ENCODE measurements at places on chromosomes 12 and 14.

- DNase-seq: no peak
These were observed 3.6 kb downstream of the NXPH4 start for GRCh38 chr12:57219993-57220754.

DNA sequence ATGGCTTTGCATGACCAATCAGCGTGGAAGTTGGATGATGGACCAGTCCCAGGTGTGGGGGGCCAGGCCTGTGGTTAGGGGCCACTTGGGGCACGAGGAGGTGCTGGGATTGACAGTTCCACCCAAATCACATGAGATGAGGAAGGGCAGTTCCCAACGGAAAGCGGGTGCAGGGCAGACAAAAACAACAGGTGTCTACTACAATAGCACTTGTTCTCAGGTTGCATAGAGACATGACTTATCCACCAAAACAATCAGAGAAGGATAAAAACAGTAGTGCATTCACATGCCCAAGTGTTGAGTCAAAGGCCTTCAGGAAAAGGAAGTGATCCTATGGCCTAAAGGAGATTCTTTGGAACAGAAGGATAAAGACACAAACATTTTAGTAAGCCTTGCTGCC, 14.6 kb upstream of the EIF2B2 start:
- DNase-seq: no peak

DNA sequence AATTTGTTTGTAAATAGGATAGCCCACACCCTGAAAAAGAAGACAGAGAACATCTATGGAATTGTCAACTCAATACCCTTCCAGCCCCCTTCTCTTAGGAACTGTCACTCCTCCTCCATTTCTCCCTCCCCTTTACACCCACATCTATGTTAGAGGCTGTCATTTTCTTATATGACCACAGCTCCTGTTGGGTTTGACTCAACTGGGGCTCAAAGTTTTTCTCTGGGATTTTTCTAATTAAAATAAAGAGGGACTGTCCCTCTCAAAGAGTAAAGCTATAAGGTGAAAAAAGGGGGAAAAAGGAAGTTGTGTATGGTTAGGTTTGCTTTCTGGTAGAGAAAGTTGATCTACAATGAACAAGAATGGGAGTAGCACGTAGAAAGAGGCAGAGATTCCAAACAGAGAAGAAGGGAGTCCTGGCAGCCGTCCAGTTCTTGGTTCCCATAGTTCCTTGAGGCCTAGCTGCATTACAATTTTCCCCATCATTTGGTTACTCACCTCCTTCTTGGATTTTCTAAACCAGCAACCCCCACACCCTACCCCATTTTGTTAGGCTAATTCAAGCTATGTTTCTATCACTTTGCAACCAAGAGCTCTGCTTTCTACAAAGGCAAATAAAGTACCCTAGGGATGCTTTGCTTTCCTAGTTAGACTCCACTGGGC, 44.3 kb upstream of the STK38L start:
- DNase-seq: no peak

DNA sequence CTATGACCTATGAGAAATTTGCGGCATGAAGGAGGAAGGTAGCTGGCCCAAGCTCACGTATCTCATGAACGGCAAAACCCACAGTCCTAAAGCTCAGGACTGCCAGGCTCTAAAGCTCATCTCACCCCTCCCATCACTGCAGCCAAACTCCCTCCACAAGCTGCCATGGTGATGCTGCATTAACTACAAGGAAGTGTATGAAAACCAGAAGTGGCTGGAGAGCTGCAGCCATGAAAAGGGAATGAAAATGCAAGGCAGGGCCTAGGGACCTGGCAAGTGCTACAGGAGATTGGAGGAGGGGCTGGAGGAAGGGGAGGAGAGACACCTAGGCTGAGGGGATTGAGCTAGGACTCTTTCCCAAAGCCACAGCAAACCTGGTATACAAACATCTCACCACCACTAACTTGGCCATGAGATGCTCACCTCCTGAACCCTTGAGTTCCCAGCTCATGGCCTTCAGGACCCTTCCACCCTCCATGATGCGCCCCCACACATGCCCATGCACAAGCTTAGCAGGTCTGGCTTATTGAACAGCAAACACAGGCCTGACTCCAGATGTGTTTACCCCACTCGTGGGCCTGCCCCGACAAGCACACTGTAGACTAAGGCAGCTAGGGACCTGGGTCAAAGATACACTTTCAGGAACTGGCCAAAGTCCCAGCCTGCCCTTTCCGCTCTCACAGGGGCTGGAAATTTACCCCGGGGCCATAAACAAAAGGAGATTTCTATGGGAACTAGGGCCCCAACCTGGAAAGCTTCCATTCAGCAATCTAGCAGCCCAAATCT, 42.0 kb downstream of the LTBP2 start:
- no peak for DNase-seq

DNA sequence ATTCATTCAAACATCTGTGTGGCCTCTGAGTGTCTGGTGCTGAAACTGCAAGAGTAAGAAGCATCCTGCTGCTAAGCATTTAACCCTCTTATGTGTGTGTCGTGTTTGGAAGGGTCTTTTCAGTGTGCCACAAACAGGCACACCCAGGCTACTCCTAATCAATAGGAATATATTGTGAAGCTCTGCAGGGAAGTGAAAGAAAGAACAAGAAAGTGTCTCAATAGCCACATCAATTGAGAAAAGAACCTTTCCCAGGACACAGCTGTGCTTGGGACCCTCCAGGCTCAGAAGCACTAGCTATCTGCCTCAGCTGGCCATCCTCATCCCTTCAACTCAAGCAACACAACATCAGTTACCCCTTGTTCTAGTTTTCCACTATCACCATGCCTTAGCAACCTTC, 13.4 kb upstream of the KRAS start:
- no peak for DNase-seq

DNA sequence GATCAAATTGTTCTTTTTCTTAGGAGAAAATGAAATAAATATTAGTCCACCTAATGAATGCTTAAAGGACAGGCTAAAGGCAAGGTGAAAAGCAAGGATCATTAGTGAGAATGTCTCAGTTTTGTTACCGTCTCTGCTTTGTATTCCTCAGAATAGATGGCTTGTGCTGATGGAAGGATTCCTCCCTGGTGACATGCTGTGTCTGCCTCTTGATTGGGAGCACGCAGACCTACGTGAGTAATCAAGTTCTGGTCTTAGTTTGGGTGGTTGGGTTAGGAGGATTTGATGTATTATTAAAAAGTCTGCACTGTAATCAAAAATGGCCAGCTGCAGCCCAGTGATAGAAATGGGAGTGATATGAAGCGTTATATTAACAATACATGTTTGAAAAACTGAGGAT, 78.8 kb upstream of the RTL1 start:
- DNase-seq: no peak

DNA sequence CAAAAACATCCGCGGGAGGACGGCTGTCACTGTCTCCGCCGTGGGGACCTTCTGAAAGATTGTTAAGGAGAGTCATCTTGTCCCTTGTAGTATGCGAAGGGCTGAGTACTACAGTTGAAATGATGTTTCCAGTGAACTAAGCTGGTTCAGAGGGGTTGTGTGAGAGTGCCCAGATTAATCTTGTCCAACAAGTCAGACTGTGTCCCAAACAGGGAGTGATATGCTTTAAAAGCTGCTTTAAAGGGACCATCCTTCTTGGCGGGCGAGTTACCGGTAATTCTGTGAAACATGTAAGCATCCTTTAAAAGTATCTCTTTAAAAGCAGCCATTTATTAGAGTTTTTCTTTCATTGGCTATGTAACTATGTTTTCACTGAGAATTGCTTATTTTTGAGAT, 1.1 kb downstream of the WDR20 start:
- DNase-seq: no peak

- no peak for DNase-seq
These were observed 2.9 kb downstream of the SLC6A12 start for GRCh38 chr12:211142-211465.

DNA sequence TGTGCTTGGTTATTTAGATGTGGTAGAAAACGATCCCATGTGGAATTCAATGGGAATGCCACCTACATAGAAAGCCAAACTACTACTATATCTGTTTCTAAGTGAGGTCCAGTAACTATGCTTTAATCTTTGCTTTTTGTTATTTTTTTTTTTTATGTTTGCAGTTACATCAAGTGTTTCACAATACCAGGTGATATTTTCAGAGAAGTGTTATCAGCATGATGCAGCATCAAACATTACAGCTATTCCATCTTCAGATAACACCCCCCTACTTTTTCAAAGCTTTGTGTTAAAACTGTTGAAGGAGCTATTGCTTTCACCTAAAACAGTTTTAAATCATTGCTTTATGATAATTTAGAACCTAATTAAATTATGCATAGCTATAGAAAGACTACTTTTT, 163.8 kb upstream of the SLC16A7 start:
- DNase-seq: no peak

DNA sequence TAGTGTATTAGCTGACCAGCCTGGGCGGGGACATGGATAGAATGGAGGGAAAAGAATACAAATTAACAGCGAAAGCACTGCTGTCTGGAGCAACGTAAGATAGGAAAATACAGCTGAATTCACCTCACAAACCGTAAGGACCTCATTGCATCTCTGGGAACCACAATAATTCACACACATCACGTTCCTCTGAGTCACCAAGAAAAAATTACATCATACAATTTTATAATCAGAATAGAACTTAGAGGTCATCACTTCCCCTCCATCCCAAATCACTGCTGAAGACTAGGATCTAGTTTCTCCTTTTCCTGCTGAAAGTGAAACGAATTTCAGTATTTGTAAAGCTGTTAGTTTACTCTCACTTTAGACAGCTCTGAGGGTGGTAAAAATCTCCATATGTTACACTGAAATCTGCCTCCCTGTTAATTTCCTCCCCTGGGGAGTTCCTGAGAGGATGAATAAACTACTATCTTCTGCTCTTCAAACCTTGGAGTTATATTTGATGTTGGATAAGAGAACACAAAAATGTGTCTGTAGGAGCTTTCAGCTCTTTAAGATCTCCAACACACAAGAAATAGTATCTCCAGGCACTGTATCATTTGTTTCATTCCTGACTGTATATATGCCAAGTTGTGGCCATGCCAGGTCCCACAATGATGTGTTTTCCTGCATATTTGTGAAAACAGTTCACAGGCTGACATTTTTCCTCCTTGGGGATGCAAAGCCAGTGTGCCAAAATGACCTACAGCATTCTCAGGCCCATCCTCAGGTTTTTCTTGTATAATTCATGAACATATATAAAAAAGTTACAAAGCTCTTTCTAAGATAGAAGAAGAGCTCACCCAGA, 63.8 kb upstream of the SSTR1 start:
- DNase-seq: no peak

GRCh38 chr14:100692859-100693558, 33.7 kb upstream of the DLK1 start:
- no peak for DNase-seq

- DNase-seq: no peak
These were observed 252.6 kb downstream of the ACSS3 start for GRCh38 chr12:81330480-81330879.

DNA sequence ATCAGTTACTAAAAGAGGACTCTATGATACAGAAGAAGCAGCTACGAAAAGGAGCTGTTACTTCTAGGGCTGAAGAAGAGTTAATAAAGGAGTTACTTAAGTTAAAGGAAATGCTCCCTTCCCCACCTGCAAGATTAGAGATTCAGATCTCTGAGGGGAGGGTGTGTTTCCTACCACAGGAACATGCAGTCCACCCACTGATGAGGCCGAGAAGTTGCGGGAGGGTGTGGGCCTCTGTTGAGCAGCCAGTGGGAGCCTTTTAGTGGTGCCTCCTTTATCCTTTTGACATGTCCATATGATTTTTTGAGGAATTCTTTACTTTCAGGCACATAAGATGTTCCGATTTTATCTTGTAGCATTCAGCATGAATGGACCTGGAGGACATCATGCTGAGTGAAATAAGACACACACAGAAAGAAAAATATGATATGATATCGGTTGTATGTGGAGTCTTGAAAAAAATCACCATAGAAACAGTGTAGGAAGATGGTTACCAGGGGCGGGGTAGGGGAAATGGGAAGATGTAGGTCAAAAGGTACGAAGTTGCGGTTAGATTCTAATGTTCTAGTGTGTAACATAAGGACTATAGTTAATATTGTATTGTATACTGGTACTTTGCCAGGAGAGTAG, 4.4 kb upstream of the M6PR start:
- peak; percentile 63 for DNase-seq

DNA sequence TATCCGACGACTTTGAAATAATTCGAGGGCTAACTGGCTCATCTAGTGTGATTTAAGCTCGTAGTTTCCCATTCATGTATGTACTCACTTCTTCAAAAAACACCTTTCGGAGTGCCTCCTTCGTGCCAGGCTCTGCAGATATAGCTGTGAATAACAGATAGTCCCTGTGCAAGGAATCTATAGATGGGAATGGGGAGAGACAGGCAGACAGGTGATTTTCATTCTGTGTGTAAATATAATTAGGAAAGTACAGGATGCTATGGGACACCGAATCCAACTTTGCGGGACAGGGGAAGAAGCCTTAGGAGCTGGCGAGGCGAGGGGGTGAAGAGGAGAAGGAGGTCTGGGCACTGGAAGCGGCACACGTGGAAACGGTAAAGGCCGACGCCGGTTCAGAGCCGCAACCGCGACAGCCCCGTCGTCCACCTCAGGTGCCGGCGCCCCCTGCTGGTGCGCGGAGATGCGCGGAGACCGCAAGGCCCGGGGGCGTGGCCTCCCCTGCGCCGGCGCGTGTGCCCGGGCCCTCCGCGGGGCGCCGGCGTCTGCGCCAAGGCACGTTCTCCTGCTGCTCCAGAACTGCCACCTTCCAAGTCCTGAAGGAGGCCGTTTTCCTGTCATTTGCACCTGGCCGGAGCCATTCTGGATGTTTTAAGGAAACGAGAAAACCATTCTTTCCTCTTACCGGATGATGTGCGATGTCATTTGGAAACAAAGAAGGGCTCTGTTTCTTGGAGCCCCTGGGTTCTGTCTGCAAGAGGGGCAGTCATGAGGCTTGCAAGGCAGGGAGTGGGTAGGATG, 18.0 kb upstream of the CACNA1C start:
- peak; percentile 82 for DNase-seq

GRCh38 chr12:57606821-57607220, 2.2 kb downstream of the DTX3 start:
- no peak for DNase-seq

GRCh38 chr12:2110849-2111566, 58.2 kb downstream of the CACNA1C start:
- DNase-seq: no peak

DNA sequence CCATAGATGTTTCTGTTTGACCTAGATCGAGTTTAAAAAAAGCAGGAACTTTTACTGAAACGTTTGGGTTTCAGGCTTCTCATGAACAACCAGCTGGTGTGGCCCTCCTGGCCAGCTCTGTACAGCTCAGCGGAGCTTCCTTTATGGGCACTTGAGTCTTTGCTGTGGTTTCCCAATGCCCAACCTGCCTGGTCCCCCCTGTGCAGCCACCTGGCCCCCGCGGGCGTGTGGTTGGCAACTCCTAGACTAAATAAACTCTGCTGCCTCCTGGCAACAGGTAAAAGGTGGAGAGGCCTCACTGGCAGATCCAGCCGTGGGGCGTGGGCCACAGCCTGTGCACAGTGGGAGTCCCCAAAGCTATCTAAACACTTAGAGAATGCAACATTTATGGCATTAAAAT, 38.7 kb downstream of the ADGRD1 start:
- DNase-seq: no peak

GRCh38 chr14:80208461-80208860, 2.8 kb downstream of the DIO2 start:
- DNase-seq: no peak
